ENCODE measurements at places on chromosomes 4 and X.

GRCh38 chr4:86872135-86872534, 20.1 kb downstream of the C4orf36 start:
- ATAC-seq, result no peak

DNA sequence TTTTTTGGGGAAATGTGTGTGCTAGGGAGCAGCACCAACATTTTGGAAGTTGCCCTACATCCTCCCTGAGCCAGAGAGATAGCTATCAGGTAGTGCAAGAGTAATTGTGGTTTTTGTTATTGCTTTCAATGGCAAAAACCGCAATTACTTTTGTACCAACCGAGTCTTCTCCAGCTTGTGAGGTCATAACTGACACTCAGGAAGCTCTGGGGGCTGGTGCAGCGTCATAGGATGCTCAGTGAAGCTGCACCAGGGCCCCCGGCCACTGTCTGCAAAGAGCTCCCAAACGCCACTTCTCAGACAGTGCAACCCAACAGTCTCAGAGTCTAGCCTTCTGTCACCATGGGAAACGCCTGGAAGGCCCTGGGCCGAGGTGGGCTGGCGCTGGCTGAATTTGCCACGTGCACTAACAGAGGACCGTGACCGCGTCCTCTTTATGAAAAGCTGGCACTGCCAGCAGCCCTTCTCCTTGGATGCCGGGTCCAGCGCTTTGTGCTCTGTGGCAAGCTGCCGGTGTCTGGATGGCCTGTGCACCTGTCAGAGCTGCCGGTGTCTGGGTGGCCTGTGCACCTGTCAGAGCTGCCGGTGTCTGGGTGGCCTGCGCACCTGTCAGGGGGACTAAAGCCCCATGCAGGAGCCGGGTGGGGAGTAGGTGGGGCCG, 19.4 kb downstream of the SH3TC1 start:
- ATAC-seq, result no peak

GRCh38 chr4:110270492-110271197, 72.2 kb upstream of the ELOVL6 start:
- ATAC-seq, result no peak

- no peak for ATAC-seq
Observed at GRCh38 chr4:79212311-79212710, 113.5 kb downstream of the NAA11 start.

DNA sequence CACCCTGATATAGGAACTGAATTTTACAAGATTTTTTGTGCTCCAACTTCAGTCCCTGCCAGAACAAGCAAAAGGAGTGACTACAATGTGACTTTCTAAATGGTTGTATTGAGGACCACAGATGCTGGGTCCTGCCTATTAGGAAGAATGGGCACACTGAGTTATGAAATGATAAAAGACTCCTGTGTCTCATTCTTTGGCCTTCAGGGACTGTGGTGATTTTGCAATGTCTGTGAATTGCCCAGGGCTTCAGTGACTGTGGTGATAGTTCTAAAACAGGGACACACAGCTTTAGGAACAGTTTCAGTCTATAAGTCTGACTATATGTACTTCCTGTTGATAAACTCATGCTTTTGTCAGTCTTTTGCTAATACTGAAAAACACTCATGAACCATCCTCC, 210.2 kb downstream of the DMD start:
- no peak for ATAC-seq

DNA sequence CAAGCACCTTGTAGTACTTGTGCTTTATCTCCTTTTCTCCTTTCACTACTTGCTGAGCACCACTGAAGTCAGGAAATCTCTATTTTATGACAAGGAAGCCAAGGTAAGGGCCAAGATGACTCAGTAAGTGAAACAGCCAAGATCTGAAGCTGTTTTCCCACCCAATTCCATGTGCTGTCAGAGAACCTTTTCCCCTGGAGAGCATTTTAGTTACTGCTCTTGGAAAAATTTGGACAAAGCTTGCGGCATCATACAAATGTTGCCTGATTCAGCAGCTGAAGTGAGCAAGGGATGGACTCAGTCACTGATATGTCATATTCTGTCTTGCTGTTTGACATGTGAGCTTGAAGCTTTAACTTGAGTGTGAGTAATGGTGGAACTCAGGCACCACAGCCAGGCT, 391.4 kb downstream of the RAB28 start:
- ATAC-seq, result no peak

DNA sequence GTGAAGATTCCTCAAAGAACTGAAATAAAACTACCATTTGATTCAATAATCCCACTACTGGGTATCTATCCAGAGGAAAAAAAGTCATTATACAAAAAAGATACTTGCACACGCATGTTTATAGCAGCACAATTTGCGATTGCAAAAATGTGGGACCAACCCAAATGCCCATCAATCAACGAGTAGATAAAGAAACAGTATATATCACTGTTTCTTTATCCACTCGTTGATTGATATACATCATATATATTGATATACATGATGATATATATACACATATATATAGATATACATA, 13.6 kb upstream of the AFP start:
- ATAC-seq, result no peak

- ATAC-seq, result no peak
Observed at GRCh38 chr4:124803026-124803425, 90.5 kb upstream of the ANKRD50 start.

GRCh38 chr4:71110499-71110898, 117.0 kb downstream of the DCK start:
- no peak for ATAC-seq

DNA sequence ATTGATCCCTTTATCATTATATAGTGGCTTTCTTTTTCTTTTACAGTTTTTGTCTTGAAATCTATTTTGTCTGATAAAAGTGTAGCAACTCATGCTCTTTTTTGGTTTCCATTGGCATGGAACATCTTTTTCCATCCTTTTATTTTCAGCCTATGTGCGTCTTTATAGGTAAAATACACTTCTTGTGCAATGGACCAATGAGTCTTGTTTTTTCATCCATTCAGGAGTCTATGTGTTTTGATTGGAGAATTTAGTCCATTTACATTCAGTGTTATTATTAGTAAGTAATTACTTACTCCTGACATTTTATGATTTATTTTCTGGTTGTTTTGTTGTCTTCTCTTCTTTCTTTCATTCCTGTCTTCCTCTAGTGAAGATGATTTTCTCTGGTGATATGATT, 66.4 kb upstream of the IL2 start:
- ATAC-seq, result no peak
